ENCODE measurements at places on chromosomes 3 and 15.

- H3K36me3 ChIP-seq = no peaks in the 10 kb centered on the region
- H3K4me3 ChIP-seq = no peak overlapping the region
- no peaks in the 10 kb centered on the region for H3K27me3 ChIP-seq
- peak overlapping the region; percentile 66 for H3K27ac ChIP-seq
- peaks cover 39% of the 10 kb centered on the region for H3K4me1 ChIP-seq
Measured at GRCh38 chr15:60394689-60395097, 3.1 kb downstream of the ANXA2 start.

- no peaks in the 10 kb centered on the region for H3K36me3 ChIP-seq
- no peak overlapping the region for H3K4me3 ChIP-seq
- no peak for DNase-seq
- no peaks in the 10 kb centered on the region for H3K27me3 ChIP-seq
Measured at GRCh38 chr15:71975816-71976150, 142.2 kb downstream of the MYO9A start.

DNA sequence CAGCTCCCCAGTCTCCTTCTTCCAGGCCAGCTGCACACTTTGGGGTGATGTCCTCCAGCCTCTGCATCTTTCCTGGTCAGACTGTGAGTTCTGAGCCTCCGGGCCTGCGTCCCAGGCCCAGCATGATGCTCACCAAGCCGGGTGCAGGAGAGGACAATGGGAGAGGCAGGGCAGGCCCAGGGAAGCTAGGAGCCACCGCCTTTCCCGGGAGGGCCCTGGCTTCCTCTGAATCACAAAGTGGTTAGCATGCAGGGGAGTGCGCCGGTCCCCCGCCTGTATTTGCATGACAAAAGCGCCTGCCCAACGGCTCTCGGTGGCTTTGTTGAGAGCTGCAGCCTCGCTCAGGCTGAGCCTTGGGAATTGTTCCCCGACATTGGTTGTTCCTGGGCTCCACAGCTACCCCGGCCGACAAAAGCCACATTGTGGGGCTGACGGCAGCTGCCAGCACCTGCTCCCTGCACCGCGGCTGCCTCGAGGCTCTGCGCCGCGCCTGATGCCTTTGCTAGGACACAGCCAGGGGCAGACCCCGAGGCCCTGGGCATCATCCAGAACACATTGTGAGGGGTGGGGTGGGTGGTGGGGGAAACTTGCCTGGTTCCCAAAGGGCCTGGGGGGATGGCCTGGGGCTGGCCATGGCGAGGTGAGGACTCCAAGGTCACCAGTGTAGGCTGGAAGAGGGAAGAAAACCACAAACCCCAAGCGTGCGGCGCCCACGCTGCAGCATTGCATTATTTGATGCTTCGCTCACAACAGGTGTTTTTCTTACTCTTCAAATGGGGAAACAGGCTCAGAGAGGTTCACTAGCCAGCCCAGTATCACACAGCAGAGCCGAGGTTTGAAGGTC, 20.0 kb upstream of the KLF13 start:
- H3K4me3 ChIP-seq = no peak overlapping the region
- no peak for DNase-seq
- H3K27ac ChIP-seq = no peak overlapping the region
- no peaks in the 10 kb centered on the region for H3K36me3 ChIP-seq
- H3K4me1 ChIP-seq = no peaks in the 10 kb centered on the region

DNA sequence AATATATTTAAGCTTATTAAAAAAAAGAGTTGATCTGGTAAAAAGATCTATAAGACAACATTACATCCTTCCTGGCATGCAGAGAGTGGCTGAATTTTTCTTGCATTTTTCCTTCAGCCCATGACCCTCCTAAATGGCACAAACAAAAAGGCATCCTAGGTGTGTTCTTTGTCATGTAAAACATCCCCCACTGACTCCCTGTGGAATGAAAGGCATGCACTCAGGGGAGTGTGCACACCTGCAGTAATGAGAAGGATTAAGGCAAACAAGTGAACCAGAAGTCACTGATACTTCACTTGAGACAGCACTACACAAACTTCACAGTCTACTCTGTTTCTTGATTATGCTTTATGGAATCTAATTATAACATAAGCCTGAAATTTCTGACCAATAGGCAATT, 195.0 kb downstream of the RBMS3 start:
- DNase-seq = no peak
- H3K36me3 ChIP-seq = no peaks in the 10 kb centered on the region
- H3K27ac ChIP-seq = no peak overlapping the region
- no peak overlapping the region for H3K4me3 ChIP-seq

- H3K36me3 ChIP-seq = no peaks in the 10 kb centered on the region
- DNase-seq = no peak
- no peaks in the 10 kb centered on the region for H3K4me1 ChIP-seq
- no peaks in the 10 kb centered on the region for H3K27me3 ChIP-seq
- H3K27ac ChIP-seq = no peak overlapping the region
Measured at GRCh38 chr3:31226346-31226745, 306.4 kb upstream of the STT3B start.
